ENCODE measurements at places on chromosomes 1 and 21. TPM values are rescaled to one million over a fixed set of nuclear protein-coding genes. Genes with fewer than 3 reads are reported as not detected.

HAPLN2 gene
- total RNA-seq, result not detected

DNA sequence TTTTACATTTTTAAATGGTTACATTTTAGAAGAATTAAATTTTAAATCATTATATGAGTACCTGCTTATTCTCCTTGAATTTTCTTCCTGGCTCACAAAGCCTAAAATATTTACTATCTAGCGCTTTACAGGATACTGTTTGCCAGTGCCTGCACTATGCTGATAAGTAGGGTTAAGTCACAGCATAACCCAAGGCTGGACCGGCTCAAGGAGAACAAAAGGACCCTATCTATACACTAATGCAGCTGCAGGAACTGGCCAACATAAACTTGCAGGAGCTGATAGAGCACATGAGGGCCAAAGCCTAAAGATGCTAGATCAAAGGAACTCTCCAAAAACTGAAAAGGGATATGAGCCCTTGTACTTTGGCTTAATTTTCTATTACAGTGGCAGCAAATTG, 1086.9 kb upstream of the TMPRSS15 start:
- H3K4me3 ChIP-seq, result no peak overlapping the region
- DNase-seq, result no peak
- H3K27ac ChIP-seq, result no peak overlapping the region
- H3K36me3 ChIP-seq, result no peaks in the 10 kb centered on the region

DNA sequence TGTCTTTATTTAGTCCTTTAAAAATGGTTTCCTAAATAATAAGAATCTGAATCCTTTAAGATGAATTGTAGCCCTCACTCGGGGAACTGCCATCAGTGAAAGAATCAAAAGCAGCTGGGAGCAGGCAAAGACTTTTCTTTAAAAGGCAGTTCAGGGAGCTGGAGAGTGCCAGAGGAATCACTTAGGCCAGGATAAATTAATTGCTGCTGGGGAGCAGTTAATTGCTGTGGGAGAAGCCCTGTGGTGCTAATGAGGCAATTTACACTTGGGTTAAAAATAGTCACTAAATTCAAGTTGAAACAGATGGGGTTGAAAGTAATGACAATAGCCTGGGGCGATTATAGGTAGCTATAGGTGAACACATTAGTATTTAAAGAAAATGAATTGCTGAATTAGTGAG, 38.7 kb upstream of the COL24A1 start:
- no peak for DNase-seq
- no peaks in the 10 kb centered on the region for H3K4me1 ChIP-seq
- H3K27ac ChIP-seq, result no peak overlapping the region
- H3K4me3 ChIP-seq, result no peak overlapping the region
- no peaks in the 10 kb centered on the region for H3K36me3 ChIP-seq
- no peaks in the 10 kb centered on the region for H3K27me3 ChIP-seq

GRCh38 chr1:208874915-208875314, 630.7 kb upstream of the PLXNA2 start:
- no peak overlapping the region for H3K4me3 ChIP-seq
- H3K36me3 ChIP-seq, result no peaks in the 10 kb centered on the region
- no peaks in the 10 kb centered on the region for H3K27me3 ChIP-seq
- H3K27ac ChIP-seq, result no peak overlapping the region
- DNase-seq, result no peak

- H3K4me1 ChIP-seq, result no peaks in the 10 kb centered on the region
- H3K27me3 ChIP-seq, result no peaks in the 10 kb centered on the region
- DNase-seq, result no peak
- no peaks in the 10 kb centered on the region for H3K36me3 ChIP-seq
- H3K4me3 ChIP-seq, result no peak overlapping the region
These were observed 122.1 kb upstream of the KAZN start for GRCh38 chr1:14476170-14476955.
